Mucosa of gallbladder (tissue), 1 donor: ENCODE measurements at places on chromosomes 5 and 9. TPM values are rescaled to one million over a fixed set of nuclear protein-coding genes. Genes with fewer than 3 reads are reported as not detected.
A peak's percentile ranks its signal among the peaks of the same experiment; 100 is the strongest.

GRCh38 chr9:27047136-27047535 is 41.7 kb upstream of the LRRC19 start:
- DNase-seq = no peak

ANXA2R gene
- 2.8 TPM for total RNA-seq

GRCh38 chr5:149160291-149160787 is 19.0 kb downstream of the ABLIM3 start:
- DNase-seq = no peak

DNA sequence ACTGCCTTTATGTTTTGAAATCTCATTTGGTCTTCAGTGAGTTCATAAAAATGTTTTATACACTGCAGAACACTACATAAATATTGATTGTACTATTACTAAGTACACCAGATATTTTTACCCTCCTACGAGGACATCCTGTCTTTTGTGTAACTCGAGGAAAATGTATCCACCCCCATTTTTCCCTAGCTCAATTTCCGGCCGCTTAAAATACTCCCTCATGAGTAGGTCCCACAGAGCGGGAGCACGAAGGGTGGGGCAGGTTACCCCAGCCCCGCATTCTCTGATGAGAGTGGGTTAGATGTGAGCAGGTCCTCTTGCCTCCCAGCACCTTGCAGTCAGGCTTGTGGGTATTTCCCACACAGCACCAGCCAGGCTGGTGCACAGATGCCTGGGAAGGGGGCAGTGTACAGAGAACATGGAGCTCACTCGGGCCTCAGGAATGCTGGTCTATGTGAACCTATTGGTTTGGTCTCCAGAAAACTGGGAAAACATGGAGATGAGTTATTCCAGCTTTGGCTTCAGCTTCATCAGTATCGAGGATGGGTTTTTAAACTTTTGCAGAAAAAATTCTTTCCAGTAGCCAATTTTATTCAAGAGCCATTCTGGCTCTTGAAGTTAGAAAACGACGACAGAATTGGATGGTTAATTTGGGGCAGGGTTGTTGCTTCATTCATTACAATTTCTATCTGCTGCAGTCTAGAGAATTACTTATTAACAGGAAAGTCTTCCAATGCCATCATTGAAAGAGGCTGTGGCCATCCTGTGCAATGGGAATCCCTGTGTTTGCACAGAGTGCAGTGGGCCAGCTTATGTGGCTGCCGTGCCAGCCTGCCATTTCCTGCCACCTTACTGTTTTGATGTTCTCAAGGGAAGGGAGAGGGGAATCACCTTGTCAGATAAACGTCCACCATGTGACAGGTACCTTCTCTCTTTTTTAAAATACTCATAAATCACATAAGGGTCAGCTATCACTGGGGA is 73.2 kb downstream of the WDR41 start:
- DNase-seq = no peak

- peak; percentile 5 for DNase-seq
Measured at GRCh38 chr9:38081356-38082108, 12.5 kb upstream of the SHB start.

MARCOL gene
- not detected for total RNA-seq

LECT2 gene
- not detected for total RNA-seq

DNA sequence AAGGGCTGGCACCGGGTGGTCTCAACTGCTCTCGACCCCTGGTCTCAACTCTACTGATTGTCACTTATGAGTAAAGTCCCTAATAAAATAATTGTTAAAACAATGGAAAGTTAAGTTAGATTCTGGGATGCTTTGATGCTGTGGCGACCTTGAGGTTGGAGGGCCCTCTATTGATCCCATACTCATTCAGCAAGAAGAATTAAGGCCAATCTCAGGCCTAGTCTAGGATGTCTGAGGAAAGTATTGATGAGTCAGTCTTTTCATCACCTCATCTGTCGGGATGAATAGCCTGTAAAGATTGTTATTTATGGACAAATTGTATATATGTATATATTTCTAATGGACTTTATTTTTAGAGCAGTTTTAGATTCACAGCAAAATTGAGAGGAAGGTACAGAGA is 50.8 kb downstream of the WDR36 start:
- DNase-seq = no peak

- no peak for DNase-seq
Measured at GRCh38 chr9:118088090-118088489, 383.9 kb downstream of the TLR4 start.

GRCh38 chr9:89138463-89139390 is 39.9 kb downstream of the SHC3 start:
- DNase-seq = no peak

- DNase-seq = no peak
Measured at GRCh38 chr5:178383919-178384815, 151.6 kb upstream of the PHYKPL start.

GRCh38 chr5:4013106-4013898 is 417.7 kb downstream of the IRX1 start:
- no peak for DNase-seq
